ENCODE measurements at places on chromosomes 3 and 15.
A peak's percentile ranks its signal among the peaks of the same experiment; 100 is the strongest.

DNA sequence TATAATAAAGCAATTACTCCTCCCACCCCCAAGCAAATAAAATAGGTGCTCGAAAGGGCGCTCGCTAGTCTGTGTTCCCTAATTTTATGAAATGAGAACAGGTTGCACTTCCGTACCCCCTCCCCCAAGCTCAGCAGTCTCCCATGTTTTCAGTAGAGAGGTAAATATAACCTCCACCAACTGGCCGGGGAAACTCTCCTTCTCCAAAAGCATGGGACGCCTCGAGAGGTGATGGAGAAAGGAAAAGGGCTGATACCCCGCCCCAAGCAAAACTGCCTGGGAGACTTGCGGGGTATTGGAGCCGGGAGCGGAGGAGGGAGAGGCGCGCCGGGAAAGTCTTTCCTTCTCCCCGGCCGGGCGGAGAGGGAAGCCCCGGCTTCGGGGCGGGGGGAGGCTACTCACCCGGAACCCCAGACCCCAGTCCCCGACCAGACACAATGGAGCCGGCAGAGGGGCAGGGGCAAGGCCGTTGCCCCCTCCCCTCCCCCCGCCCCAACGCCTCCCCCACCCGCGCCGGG, 605 bp downstream of the DCUN1D1 start:
- peak; percentile 3 for DNase-seq

GRCh38 chr15:51444807-51445206, 103.4 kb downstream of the GLDN start:
- no peak for DNase-seq

DNA sequence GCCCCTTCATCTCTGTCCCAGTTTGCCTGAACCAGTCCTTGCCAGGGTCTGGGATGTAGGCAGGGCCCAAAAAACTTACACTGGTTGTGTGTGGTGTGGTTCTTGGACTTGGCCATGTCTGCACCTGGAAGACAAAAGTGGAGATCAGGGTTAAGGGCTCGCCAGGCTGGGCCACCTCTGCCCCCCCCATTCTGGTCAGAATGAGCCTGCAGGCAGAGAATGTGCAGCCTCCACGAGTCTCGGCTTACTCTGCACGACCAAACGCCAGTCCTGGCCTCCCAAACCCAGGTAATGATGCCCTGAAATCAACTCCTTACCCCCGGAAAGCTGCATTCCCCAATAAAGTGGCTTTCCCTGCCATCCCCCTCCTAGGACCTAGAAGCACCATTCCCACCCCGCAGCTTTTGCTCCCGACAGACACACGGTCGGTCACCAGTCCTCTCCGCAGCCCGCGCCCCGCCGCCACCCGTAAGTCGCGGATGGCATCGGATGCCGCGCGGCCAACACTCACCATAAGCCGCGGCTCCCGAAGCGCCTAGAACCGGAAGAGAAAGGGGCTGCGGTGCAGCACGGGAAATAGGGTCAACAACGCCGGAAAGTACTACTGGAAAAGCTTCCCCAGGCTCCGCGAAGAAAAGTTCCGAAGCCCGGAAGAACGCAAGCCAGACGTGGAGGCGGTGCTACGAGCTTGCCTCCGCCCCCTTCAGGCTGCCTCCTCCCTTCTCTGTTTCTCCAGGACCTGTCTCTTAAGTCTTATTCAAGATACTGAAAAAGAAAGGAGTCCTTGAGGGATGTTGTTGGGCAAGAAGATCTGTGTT, at the start of gene RPL29:
RPL29 (minus strand) TSS at position 550 of the 818 bp plus-strand sequence; CDS start at position 116, 434 bp downstream.
- peak; percentile 90 for DNase-seq

- DNase-seq: no peak
Observed at GRCh38 chr15:99963096-99963825, 230.0 kb upstream of the LYSMD4 start.

GRCh38 chr3:121243208-121243607, 302.6 kb downstream of the POLQ start:
- no peak for DNase-seq

DNA sequence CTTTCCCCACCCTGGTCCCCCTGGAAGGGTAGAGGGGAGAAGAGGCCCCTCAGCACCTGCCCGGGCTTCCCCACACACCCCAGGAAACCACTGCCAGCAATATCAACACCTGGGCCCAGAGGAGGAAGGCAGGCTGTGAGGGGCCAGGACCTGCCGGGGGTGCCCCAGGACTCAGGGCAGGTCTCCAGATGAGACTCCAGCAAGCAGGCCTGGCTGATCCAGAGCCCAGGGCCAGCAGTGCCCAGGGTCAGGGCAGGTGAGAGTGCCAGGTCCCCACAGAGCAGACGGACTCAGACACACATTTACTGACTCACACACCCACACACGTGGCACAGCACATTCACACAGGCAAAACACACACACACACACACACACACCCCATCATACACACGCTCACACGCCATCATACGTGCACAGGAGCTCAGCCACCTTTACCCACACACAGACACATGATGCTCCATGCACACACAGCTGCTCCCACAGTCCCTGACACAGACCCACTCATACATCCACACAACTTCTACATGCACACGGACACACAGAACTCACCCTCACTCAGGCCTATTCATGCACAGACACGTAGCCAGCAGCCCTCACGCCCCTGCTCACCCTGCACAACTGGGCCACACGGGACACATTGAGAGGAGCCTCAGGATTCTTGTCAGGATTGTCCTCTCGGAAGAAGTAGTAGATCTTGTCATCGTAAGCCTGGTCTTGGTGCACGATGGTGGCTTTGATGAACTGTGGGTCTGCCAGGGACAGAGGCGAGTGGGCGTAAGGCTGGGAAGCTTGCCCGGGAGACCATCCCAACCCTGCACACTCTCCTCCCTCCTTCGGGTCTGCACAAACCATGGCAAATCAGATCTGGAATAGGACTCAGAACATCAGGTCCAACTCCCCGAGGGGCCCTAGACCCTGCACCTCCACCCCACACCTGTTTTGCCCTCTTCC, 17.5 kb downstream of the SEMA7A start:
- no peak for DNase-seq

GRCh38 chr3:150146991-150147761, 176.5 kb upstream of the PFN2 start:
- DNase-seq: no peak

DNA sequence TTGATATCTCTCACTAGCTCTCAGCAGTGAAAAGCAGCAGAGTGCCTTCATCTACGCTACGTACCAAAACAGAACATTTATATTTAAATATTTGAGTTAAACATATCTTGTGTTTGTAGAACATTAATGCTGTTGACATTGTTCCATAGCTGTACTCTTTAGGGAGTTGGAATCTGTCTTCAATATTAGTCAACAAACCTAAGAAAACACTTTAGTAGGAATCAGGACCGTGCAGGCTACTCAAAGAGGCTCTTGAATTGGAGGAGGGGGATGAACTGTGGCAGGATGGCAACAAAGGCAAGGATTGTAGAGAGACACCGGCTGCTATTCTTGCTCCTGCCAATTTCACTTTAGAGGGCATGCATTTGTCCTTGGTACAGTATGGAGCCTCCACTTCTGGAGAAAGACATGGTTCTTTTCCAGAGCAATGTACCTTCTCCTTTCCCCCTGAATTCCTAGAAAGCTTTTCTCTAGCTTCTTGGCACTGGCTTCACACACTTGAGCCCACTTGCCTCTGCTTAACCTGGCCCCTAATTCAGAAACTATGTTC, 265.9 kb downstream of the CD47 start:
- DNase-seq: no peak

- no peak for DNase-seq
Observed at GRCh38 chr3:58082047-58082446, 73.8 kb downstream of the FLNB start.

DNA sequence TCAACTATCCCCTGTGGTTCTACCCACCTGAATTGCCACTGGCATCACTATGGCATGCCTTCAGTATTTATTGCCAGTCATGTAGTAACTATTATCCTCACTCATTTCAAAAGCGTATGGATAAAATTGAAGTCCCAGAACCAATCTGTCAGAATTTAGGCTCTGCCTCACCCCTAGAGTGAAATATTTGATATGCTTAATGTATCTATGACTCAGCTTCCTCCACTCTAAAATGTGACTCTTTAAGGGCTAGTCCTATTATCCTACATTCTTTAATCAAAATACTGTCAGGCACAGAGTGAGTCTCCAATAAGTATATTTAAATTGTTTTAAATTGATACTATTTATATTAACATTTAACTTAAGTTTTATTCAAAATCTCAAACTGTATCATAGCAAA, 27.6 kb downstream of the ARPP21 start:
- no peak for DNase-seq

DNA sequence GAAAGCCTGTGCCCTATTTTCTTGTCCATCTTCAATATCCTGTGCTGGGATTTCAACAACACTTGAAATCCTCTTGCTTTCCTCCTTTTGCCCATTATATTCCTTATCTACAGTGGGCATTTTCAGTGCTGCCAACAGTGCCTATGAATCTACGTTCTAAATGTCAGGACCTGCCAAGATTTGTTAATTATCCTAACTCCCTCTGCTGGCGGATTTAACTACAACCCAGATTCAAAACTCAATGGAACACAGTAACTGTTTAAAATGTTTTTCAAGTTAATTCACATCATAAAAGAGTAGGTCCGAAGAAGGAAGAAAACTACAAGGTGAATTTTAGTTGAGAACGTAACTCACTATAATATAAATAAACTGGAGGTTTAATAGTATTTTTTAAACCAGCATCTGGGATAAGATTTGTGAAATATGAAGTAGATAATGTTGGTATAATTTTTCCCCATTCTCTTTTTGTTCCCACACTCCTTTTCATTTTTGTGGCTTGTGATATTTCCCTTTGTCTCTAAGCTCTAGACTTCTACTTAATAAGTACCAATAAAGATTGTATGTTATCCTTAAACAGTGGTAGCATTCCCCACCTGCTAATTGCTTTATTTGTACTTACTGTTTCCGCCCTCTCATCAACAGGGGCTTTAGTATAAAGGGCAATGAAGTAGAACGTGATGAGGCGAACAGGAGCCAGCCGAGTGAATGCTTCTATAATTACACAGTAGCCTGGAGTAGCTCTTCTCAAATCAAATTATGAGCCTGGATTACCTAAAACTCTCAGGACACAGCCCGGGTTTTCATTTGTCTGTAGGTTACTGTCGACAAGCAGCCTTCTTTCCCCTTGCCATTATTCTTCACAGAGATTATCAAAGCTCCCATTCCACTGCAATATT, 302.5 kb upstream of the ATP11B start:
- DNase-seq: no peak

DNA sequence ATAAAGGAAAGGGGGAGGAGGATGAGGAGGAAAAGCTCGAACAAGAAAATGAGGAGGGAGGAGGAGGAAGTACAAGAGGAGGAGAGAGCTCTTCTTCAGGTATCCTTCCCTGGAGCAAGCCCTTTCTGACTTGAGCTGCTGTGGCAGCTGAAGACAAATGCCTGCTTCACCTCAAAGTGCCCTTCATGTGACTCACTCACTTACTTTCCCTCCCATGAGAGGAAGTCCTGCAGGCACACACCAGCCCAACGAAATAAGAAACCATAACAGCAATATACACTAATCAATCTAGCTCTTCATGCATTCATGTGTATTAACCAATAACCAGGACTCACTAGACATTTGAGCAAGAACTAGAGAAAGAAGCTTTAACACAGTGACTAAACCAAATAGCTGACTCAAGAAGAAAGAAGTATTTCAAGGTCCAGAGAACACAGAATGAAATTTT, 251.9 kb downstream of the IGSF11 start:
- DNase-seq: no peak

DNA sequence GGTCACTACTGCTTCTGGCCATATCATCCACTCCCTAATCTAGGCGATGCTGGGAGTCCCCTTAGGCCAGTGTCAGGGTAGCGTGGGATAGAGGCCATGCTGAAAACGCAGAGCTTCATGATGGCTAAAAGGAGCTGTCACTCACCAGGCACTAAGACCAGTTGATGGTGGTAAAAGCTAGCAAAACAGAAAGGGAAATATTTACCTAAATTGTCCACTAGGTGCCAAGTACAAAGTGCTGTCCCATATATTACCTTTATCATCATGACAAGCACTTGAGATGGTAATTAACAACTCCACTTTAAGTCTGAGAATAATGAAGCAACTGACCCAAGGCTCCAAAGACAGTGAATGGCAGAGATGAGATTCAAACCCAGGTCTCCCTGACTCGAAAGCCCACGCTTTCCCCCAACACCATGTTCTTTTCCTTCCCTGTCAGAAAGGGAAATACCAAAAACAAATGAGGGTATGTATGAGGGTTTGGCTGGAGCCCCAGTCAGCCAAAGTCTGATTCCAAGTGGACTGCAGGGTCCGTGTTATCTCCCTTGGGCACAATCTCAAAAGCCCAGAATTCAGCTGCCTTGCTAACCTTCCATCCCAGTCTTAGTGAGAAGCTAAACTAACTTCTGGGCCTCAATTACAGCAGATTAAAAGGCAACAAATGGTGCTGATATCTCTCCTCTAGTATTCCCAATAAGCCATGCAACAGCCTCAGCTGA, 84.7 kb downstream of the RBPMS2 start:
- no peak for DNase-seq

DNA sequence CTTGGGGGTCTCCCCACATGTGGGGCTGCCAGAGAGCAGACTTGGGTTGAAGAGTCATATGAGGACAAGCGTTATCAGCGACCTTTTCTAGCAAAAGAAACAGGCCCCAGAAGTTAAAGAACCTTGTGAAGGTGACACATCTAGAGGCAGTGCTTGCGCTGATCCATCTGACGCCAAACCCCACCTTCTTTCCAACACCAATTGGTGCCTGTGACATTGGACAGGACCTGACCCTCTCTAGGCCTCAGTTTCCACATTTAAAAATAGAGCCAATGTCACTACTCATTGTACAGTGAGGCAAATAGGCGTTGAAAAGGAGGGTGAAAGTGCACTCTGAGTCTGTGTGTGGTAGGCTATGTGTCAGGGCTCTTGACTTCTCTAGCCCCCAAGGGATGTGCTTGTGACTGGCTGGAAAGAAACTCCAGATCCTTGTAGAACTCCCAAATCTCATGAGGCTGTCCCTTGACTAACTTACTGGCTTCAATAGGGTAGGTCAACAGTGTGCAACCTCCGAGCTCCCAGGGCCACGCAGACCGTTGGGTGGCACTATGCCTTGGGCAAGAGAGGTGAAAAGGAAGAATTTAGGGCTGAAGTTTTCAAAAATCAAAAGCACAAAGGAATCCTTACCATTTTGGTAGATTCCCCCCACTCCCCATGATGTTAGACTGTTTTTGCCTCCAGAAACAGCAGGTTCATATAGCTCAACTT, 666 bp upstream of the FAM219B start:
- DNase-seq: no peak

Data from CD8-positive, alpha-beta memory T cell (primary cell).